ENCODE measurements at places on chromosomes 1 and 21. TPM values are rescaled to one million over a fixed set of nuclear protein-coding genes. Genes with fewer than 3 reads are reported as not detected.

Gene VHLL
- total RNA-seq: not detected

Gene LHX4
- not detected for total RNA-seq

Gene GPR52
- 7.2 TPM for total RNA-seq

Gene PRR9
- total RNA-seq: not detected

Gene S100A7
- total RNA-seq: not detected

Gene IKBKE
- total RNA-seq: 4.9 TPM

Gene TNFAIP8L2
- 8.6 TPM for total RNA-seq

All from subcutaneous adipose tissue (tissue), 4 donors.